ENCODE measurements at places on chromosomes 7 and 10.

- no peak for DNase-seq
These were observed 969.7 kb downstream of the GATA3 start for GRCh38 chr10:9024210-9024609.

- no peak for DNase-seq
These were observed 9.5 kb downstream of the AKR1E2 start for GRCh38 chr10:4835494-4835918.

- DNase-seq = no peak
These were observed 34.6 kb upstream of the HECW1 start for GRCh38 chr7:43077732-43078391.

DNA sequence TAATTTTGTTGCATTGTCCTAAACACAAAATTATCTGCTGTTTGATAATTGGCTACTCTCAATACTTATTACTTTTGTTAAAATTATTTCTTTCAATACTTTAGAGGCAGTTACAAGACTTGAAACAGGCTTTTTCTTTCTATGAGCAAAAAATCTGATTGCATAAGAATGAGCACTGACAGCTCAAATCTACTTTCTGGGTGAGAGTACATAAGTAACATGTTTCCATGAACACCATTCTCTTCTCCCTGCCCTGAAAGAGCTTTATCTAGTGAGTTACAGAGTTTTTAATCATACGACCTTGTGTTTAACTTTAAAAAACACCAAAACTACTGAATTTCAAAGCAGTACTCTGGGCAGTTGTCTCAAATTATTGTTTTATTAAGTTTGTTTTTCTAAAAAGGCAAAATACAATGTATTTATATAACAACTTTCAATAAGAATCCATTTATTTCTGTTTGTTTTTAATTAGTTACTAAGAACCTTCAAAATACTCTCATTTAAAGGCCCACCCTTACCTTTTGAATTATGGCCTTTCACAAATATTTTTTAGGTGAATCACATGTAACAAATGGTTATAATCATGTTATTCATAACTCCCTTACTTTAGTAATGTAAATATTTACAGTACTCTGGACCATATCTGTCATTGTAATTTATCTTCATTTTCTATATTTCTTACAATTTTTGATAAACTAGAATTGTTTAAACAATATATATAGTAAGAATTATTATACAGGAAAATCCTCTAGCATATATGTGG, 23.0 kb upstream of the TFAM start:
- no peak for DNase-seq

DNA sequence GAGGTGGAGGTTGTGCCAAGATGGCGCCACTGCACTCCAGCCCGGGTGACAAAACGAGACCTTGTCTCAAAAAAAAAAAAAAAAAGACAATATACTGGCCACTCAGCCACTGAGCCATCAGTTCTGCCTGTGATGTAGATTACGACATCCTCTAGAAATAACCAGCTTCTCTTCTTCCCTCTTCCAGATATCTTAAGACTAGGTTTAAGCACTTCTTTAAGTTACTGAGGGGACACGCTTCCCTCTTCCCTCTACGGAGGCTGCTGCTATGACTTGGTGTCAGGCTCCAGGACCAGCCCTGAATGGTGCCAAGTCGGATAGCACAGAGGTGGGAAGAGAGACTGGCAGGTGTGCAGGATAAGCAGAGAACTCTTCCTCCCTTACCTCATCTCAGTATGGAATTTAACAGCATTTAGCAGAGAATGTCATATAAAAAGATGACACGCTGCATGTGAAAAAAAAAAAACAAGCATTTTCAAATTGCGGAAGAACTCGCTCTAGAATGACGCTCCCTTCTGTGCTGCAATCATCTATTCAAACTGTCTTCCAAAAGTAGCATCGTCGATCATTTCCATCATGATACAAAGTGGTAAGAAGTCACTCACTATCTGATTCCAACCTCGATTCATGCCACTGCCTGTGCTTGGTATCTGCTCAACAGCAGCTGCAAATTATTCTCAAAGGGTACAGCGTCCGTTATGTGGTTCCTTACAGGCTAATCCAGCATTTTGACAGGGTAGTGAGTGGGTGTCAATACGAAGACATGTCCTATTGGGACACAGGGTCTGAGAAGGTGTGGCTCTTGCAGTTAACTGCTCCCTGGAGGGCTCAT, 13.8 kb downstream of the DAGLB start:
- no peak for DNase-seq

- no peak for DNase-seq
These were observed 45.9 kb downstream of the TNS3 start for GRCh38 chr7:47535704-47536628.

- no peak for DNase-seq
These were observed 41.8 kb downstream of the CNNM1 start for GRCh38 chr10:99370993-99371392.

GRCh38 chr10:75407713-75408508, 6.3 kb upstream of the ZNF503 start:
- DNase-seq = no peak

DNA sequence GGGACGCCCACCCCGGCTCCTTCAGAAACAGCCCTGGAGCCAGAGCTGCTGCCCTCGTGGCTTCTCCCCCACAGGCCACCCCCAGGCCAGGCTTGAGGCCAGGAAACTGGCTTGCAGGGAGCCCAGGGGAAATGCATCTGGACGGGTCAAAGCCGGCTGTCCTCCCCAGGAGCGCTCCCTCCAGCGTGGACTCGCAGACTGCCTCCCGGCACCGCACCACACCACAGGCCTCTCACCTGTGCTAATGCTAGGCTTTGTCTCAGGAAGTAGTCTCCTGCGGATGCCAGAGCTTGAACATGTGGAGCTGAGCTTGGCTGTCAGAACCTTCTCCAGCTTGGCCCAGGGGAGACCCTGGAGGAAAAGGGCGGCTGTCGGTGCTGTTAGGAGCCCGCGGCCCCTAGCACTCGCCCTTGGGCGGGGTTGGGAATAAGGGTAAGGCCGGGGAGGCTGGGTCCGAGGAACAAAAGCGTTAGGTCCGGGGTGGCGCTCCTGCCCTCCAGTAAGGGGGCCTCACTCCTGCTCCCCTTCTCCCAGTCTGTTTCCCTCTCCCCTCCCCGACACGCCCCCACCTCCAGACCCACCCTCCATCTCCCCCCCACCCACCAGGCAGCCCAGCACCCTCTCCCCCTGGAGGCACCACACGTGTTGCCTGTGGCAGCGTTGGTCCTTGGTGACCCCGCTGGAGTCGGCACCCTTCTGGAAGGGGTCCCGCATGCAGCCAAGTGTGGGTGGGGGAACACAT, 21.6 kb upstream of the DRGX start:
- no peak for DNase-seq

GRCh38 chr10:77793831-77794230, 132.7 kb downstream of the DLG5 start:
- no peak for DNase-seq

DNA sequence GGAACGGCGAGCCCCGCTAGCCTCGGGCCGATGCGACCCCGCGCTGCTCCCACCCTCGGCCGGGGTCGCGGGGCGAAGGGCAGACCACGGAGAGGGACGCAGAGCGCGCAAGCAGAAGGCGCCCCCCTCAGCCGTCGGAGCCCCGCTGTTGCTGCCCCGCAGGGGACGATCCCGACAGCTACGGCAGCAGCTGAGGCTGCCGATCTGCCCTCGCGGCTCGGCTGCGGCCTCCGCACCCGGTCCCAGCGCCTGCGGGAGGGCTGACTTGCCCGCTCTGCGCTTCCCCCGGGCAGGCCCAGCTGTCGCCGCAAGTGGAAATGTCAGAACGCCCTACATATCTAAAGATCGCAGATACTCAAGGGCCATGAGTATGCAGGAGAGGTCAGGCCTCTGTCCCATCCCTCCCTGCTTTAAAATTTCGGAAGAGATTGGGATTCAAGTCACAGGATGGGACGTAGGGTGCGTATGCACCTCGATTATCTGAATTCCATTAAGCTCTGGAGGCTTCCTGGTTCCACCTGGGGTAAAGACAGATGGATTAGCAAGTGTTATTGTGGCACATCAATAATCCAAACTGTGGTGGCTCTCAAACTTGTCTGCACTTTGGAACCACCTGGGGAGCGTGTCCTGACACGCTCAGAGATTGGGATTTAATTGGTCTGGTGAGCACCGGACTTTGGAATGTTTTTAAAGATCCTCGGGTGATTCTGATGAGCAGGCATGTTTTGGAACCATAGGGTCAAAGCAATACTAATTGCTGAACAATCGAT, at the start of gene CRPPA:
Gene CRPPA, minus strand, starts transcription at position 206 of the 770 bp plus-strand sequence. CDS start 216 bp downstream, outside the sequence.
- DNase-seq = peak; percentile 28

GRCh38 chr10:16519250-16519907, 2.3 kb downstream of the C1QL3 start:
- no peak for DNase-seq

- no peak for DNase-seq
These were observed 184.0 kb upstream of the ADO start for GRCh38 chr10:62620491-62620890.

GRCh38 chr10:94997741-94998174, 59.3 kb downstream of the CYP2C9 start:
- DNase-seq = no peak

DNA sequence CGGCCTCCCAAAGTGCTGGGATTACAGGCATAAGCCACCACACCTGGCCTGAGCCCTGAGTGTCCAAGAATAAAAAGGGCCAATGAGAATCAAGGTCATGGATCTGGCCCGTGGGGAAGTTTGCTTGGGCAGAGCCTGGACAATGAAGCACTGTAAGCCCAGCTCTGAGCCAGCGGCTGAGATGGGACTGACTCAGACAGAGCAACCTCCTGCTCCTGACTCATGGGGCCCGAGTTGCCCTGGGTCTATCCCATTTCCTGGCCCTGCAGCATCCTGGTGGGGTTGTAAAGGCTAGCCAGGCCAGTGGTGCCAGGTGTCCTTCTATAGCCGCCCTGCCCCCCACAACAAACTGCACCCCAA, 5.2 kb upstream of the MYH16 start:
- DNase-seq = no peak

GRCh38 chr7:14242175-14242574, 252.7 kb upstream of the ETV1 start:
- no peak for DNase-seq

DNA sequence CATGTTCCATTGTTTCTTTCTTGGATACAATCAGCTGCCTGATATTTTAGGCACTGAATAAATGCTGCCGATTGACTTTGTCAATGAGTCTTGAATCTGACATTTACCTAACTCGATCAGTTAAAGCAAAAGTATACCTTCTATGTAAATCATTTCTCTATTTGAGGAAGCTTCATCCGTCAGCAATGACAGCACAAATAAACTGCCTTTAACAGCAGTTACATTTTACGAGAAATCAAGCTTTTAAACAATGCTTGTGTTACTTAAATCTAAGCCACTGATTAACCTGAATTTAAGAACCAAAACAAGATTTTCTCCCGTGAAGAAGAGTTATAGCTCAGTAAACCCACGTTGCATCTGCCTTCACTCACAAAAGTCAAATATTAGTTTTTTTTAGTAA, 71.3 kb downstream of the CUL1 start:
- DNase-seq = no peak

- no peak for DNase-seq
These were observed 27.6 kb downstream of the COBL start for GRCh38 chr7:51288896-51289622.

- no peak for DNase-seq
These were observed 97.4 kb downstream of the ZPBP start for GRCh38 chr7:49995681-49996080.

DNA sequence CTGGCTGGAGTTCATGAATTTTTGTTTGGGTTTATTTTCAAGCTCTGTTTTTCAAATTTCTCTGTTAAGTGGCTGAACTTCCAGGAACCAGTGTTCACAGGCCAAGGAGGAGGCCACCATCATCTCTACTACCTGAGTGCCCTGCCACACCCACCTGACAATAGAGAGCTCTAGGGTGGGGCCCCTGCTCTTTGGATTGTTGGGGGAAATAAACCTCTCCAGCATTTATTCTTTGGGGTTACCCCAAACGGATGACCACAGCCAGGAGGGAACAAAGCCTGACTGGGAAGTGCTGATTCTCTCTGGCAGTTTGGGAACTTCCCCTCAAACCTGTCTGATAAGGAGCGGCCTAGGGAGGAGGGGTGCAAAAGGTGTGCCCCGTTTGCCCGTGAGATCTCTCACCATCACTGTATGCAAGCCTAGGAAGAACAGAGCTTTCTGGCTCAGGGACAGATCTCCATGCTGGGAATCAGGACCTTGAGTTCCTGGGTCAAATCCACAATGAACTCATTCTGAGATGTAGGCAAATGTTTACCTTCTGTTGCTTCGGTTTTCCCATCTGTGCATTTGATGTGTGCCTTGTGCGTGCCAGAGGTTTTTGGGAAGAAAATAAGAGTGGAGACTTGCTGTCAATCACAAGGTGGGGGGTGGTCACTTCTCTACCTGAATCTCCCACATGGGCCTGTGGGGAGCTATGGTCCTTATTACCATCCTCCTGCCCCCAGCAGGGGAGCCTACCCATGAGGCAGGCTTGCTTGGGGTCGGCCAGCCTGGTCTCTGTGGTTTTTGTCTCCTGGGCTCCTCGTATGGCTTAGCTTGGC, 27.7 kb upstream of the PDCD4 start:
- no peak for DNase-seq
